Tibial artery (tissue), 4 donors: ENCODE measurements at places on chromosomes 16 and 17.

DNA sequence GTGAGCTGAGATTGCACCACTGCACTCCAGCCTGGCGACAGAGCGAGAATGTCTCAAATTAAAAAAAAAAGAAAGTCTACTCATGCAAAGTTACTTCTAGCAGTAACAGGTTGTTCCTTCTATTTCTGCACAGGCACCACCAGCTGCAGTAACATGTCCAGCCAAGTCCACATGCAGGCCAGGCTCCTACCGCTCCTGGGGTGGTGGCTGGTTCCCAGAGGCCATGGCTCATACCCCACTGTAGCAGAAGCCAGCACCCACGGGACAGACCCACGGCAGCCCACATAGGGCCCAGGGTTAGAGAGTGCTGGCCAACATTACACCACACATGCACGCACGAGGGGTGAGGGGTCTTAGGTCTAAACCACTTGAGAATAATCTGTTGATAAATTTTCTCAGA, 26.7 kb upstream of the TRAP1 start:
- peak; percentile 29 for DNase-seq
- no peaks in the 10 kb centered on the region for H3K27me3 ChIP-seq
- no peak overlapping the region for H3K27ac ChIP-seq
- peaks cover 97% of the 10 kb centered on the region for H3K36me3 ChIP-seq

GRCh38 chr17:7045492-7046126, 1.7 kb upstream of the SLC16A11 start:
- no peak overlapping the region for H3K27ac ChIP-seq
- H3K4me3 ChIP-seq = no peak overlapping the region
- no peaks in the 10 kb centered on the region for H3K4me1 ChIP-seq
- no peaks in the 10 kb centered on the region for H3K36me3 ChIP-seq

GRCh38 chr16:81627024-81627423, 152.1 kb upstream of the PLCG2 start:
- H3K4me3 ChIP-seq = no peak overlapping the region
- H3K27ac ChIP-seq = no peak overlapping the region
- DNase-seq = no peak
- no peaks in the 10 kb centered on the region for H3K36me3 ChIP-seq

GRCh38 chr17:9643611-9644010, 1.7 kb upstream of the USP43 start:
- H3K4me1 ChIP-seq = peaks cover 24% of the 10 kb centered on the region
- no peaks in the 10 kb centered on the region for H3K27me3 ChIP-seq
- H3K4me3 ChIP-seq = no peak overlapping the region
- H3K27ac ChIP-seq = no peak overlapping the region
- DNase-seq = no peak

DNA sequence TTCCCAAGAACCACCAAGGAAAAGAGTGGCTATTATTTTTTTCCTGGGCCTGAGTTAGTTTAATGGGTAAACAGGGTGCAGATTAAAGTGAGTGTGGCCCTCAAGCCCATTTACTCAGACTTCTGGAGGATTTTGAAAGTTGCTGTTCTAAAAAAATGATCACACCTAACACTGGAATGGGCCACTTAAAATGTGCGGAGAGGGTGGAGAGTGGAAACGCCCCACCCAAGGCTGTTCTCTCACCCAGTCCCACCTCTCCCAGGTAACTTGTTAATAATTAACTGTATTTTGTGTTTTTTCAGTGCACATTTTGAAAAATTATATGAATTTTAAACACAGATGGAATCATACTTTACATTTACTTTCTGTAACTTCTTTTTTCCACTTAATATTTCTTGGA, 5.4 kb downstream of the HIRIP3 start:
- no peak for DNase-seq
- peaks cover 88% of the 10 kb centered on the region for H3K36me3 ChIP-seq
- no peaks in the 10 kb centered on the region for H3K27me3 ChIP-seq
- H3K27ac ChIP-seq = no peak overlapping the region

DNA sequence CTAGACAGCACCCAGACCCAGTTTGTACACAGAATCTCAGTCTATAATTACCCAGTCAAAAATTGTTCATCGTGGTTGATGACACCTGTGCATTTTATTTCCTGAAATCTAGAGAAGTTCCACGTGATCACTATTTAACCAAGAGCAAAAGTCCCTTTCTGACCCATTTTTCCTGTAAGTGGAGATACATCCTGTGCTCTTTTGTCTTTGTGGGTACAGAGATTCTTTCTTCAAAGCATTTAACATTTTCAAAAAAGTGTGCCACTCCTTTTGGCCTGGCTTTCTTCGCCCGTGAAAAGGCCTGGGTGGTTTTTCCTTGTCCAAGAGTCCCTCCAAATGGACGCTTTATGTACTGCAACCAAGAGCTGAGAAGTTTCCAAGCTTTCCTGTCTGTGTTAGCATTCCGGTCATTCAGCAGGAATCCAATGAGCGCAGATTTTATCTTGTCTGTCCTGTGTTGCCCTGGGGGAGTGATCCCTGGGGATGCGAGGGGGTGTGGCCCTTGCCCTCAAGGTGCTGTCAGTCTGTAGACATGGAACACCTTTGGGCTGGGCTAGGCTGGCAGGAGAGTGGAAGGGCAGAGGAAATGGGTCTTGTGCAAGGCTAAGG, 161.1 kb upstream of the CACNG5 start:
- no peaks in the 10 kb centered on the region for H3K36me3 ChIP-seq
- peaks cover 11% of the 10 kb centered on the region for H3K4me1 ChIP-seq
- no peak overlapping the region for H3K27ac ChIP-seq

GRCh38 chr17:81673561-81674258, 7.2 kb downstream of the CCDC137 start:
- H3K4me3 ChIP-seq = no peak overlapping the region
- H3K4me1 ChIP-seq = peaks cover 12% of the 10 kb centered on the region
- H3K27ac ChIP-seq = no peak overlapping the region
- H3K36me3 ChIP-seq = peaks cover 59% of the 10 kb centered on the region

- no peak for DNase-seq
- no peaks in the 10 kb centered on the region for H3K27me3 ChIP-seq
- no peaks in the 10 kb centered on the region for H3K36me3 ChIP-seq
These were observed 16.1 kb upstream of the KIF19 start for GRCh38 chr17:74309902-74310301.

- peaks cover 40% of the 10 kb centered on the region for H3K36me3 ChIP-seq
- H3K4me3 ChIP-seq = no peak overlapping the region
- no peaks in the 10 kb centered on the region for H3K27me3 ChIP-seq
- no peak overlapping the region for H3K27ac ChIP-seq
- no peak for DNase-seq
These were observed 13.5 kb downstream of the PSMD7 start for GRCh38 chr16:74309789-74310781.

GRCh38 chr16:62450291-62450690, 414.1 kb upstream of the CDH8 start:
- no peak overlapping the region for H3K27ac ChIP-seq
- no peaks in the 10 kb centered on the region for H3K36me3 ChIP-seq
- H3K4me3 ChIP-seq = no peak overlapping the region
- no peaks in the 10 kb centered on the region for H3K4me1 ChIP-seq

- H3K36me3 ChIP-seq = no peaks in the 10 kb centered on the region
- H3K4me3 ChIP-seq = no peak overlapping the region
These were observed 62.9 kb upstream of the ATF7IP2 start for GRCh38 chr16:10322723-10323527.

- H3K36me3 ChIP-seq = no peaks in the 10 kb centered on the region
- H3K4me3 ChIP-seq = no peak overlapping the region
- no peak for DNase-seq
- no peak overlapping the region for H3K27ac ChIP-seq
These were observed 1.9 kb downstream of the CALB2 start for GRCh38 chr16:71360378-71360777.

GRCh38 chr17:41029633-41030245, at the start of gene KRTAP1-4:
Gene KRTAP1-4, minus strand, starts transcription at chr17:41030195. Its CDS starts 117 bp downstream, at chr17:41030078.
- no peaks in the 10 kb centered on the region for H3K4me1 ChIP-seq
- no peaks in the 10 kb centered on the region for H3K36me3 ChIP-seq

DNA sequence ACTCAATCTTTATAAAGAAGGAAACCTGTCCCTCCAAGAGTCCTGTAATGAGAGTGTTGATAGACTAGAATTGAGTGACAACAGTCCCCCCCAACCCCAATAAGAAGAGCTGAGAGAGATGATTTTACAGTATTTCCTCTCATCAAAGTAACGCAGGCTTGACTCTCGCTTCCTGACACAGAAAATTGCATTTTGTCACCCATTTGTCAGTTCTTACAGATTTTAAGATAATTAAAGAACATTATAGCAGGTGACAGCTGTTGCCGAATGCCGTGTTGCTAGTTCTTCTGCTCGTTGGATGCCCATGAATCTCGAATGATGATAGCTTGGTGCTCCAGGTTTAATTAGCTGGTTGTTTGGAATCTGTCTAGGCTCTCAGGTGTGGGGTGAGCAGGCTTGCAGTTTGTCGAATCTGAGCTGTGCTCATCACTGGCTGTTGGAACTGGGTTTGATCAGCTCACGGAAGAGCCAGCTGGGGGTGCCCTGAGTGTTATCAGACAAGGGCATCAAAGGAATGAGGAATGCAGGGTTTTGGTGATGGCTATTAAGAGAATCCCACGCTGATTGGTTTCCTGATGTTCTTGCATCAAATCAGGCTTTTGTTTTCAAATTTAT, 84.8 kb upstream of the CPHXL start:
- H3K4me1 ChIP-seq = no peaks in the 10 kb centered on the region
- H3K4me3 ChIP-seq = no peak overlapping the region
- no peak for DNase-seq
- no peaks in the 10 kb centered on the region for H3K27me3 ChIP-seq

GRCh38 chr16:2827831-2828520, 2.1 kb upstream of the ZG16B start:
- H3K4me1 ChIP-seq = peaks cover 2% of the 10 kb centered on the region
- H3K27me3 ChIP-seq = no peaks in the 10 kb centered on the region
- H3K36me3 ChIP-seq = no peaks in the 10 kb centered on the region

DNA sequence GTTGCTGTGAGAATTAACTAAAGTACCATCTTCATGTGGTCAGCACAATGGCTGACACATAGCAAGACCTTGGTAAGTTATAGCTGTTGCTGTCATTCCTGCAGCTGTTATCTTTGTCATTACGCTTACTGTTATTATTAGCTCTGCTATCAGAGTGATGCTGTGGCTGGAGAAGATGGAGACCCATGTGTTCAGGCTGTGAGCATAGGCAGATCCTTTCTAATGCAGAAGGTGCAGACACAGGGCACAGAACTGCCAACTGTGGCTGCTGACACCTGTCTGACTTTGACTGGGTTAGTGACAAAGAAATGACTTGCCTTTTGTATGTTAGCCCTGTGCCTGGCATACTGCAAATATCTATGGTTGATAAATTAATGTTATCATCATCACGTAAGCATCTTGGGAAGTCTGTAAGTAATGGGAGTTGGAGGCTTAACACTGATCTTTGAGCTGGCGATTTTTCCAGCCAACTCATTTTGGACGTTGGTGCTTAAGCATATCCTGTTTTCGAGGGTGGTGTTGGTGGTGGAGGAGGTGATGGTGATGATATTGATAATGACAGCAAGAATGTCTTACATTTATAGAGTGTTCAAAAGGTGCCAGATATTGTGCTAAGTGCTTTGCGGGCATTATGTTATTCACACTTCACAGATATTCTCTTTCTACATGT, 695.3 kb downstream of the WWOX start:
- no peak overlapping the region for H3K4me3 ChIP-seq
- no peaks in the 10 kb centered on the region for H3K4me1 ChIP-seq
- DNase-seq = no peak

DNA sequence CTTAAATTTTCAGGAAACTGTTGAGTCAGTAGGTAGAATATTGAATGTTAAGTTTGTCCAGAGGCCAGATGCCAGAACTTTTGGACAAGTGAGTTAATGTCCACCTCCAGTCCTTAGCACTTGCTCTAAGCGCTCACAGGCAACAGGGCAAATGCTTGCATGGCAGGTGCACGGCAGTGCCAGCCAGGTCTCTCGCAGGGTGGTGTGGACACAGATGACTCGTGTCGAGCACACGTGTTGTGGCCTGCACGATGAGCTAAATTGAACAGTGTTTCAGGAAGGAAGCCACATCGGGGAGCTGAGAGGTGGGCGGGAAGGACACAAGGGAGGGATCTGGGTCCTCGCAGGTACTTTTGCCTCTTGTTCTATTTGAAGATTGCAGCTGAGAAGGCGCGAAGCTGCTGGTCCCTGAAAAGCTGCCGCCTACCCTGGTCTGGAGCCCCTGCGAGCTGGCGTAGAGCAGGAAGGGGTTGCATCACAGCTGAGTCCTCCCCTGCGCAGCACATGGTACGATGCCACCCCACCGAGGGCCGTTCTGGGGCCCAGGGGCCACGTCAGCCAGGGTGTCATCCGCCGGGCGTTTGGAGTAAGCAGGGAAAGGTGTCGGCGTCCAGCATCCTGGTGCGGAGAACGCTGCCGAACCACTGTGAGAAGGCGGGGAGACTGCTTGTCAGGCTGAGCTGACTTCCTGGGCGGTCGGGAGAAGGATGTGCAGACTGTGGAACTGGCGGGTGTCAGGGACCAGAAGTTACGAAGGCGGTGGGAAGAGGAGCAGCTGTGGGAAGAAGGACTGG, 6.3 kb downstream of the RAB40C start:
- no peak for DNase-seq
- no peaks in the 10 kb centered on the region for H3K4me1 ChIP-seq
- peaks cover 51% of the 10 kb centered on the region for H3K36me3 ChIP-seq
- no peak overlapping the region for H3K4me3 ChIP-seq

- H3K27ac ChIP-seq = no peak overlapping the region
- H3K27me3 ChIP-seq = no peaks in the 10 kb centered on the region
- no peaks in the 10 kb centered on the region for H3K36me3 ChIP-seq
- no peak for DNase-seq
- H3K4me1 ChIP-seq = peaks cover 14% of the 10 kb centered on the region
These were observed 254.8 kb upstream of the TBX2 start for GRCh38 chr17:61144617-61145564.

GRCh38 chr17:81927152-81927652, 333 bp downstream of the MAFG start:
- H3K4me1 ChIP-seq = peaks cover 40% of the 10 kb centered on the region
- no peak for DNase-seq
- peak overlapping the region; percentile 99 for H3K4me3 ChIP-seq
- no peaks in the 10 kb centered on the region for H3K27me3 ChIP-seq

DNA sequence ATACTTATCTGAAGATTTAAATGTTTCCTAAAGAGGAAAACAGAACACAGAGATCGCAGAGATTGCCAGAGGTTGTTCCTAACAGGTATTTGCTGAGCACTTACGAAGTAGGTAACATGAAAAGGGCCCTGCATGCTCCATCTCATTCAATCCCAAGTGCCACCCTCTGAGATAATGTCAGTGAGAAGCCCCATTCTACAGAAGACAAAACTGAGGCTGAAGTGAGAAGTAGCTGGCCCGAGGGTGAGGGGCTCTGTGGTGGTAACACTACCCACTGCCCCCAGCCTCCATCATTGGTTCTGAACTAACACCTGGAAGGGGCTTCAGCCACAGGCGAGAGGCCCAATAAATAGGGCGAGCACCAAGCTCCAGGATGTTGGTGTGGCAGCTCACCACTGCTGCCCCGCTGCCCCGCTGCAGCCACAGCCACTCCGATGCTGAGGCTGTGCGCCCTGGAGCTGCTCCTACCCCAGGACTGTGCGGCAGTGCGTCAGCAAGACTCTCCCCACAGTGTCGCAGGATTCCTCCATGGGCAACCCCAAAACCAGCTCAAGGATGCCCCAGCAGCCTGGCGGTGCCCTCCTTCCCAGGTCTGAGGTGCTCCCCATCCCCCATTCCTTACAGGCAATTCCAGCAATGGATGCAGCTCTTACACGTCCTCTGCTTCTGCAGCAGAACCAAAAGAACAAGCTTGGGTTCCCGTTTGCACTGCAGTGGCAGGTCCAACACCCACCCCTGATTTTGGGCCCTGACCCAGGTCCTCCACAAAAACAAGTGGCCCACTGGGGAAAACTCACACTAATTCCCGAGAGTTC, 10.3 kb downstream of the FLCN start:
- no peak overlapping the region for H3K27ac ChIP-seq
- no peak overlapping the region for H3K4me3 ChIP-seq
- no peak for DNase-seq

GRCh38 chr17:41476866-41477815, 3.8 kb downstream of the KRT35 start:
- H3K4me3 ChIP-seq = no peak overlapping the region
- H3K36me3 ChIP-seq = no peaks in the 10 kb centered on the region
- H3K27me3 ChIP-seq = no peaks in the 10 kb centered on the region
- no peaks in the 10 kb centered on the region for H3K4me1 ChIP-seq
- H3K27ac ChIP-seq = no peak overlapping the region
